Glutamatergic neuron (in vitro differentiated cells): ENCODE measurements at places on chromosomes 2 and 18.

DNA sequence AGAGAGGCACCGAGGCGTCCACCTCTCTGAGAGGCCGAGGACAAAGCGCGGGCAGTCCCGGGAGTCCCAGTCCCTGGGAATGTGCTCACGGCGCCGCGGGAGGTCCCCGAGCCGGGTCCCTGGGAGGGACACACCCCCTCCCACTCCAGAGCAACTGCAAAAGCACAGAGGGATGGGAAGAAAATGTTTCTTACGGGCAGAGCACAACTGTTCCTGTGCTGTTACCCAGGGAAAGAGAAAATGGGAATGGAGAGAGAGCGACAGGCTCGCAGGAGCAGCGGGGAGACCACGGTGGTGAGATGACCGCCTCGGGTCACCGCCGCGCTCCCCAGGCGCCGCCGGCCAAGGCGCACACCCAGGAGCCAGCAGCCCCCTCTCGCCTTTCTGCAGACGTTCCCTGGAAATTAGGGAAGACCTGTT is 1.2 kb upstream of the BCL11A start:
- peak; percentile 38 for DNase-seq

DNA sequence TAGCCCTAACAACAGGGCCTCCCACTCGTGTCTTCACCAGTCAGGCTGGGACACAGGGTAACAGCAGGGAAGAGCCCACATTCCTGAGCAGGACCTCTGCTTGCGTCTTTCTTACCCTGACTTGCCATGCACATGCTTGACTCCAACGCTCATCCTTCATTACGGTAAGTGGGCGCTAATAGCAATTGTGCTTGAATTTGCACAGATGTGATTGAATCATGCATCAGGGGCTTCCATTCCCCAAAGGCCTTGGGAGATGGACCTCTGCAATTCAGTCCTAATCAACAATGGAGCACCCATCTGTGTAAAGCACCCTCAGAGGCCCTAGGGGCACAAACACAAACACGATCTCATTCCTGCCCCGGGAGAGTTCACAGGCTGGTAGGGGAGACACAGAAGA is 13.5 kb downstream of the TEX51 start:
- DNase-seq, result no peak

DNA sequence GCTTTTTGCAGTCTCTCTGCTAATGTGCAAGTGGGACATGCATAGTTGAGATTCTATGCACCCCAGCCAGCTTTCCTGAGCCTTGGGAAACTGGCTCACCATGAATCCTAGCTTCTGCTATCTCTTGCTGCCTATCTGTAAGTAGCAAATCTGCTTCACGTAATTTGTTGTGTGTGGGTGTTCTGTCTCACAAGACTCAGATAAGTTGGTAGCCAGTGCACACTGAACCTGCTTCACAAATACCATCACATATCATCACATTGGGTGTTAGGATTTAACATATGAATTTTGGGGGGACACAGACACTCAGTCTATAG is 13.9 kb upstream of the VRK2 start:
- DNase-seq, result no peak

GRCh38 chr2:51153236-51153635 is 121.3 kb upstream of the NRXN1 start:
- no peak for DNase-seq

- DNase-seq, result no peak
Measured at GRCh38 chr18:67142604-67143003, 373.9 kb downstream of the DSEL start.

DNA sequence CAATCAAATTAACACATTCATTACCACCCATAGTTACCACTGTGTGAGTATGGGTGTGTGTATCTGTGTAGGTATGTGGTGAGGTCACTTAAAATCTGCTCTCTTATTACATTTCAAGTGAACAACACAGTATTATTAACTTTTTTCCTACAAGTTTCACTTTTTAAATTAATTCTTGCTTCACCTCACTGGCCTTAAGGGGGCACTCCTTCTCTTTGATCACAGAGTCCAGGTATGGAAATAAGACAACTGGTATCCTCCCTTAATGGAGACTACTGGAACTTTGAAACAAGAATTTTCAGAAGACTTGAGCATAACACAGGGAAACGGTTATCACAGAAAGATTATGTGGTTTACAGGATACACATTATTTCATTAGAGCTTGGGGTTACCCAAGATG is 255.8 kb downstream of the ASXL3 start:
- DNase-seq, result no peak

- no peak for DNase-seq
Measured at GRCh38 chr2:81158505-81158904, 854.0 kb upstream of the LRRTM1 start.

DNA sequence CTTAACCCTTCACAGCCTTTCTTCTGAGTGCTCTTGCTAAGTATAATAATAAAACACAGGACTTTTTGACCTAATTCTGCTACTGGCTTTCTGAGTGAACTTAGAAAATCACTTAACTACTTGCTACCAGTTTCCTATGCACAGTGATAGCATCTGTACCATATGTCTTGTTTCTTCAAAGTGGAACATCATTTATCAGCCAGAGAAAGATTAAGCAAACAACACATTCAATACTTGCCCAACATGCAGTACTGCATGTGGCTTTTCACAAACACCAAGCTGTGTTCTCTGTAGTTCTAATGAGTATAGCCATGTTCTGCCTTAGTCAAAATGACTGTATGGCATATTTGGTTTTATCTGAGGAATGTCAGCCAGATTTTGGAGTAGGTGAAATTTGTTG is 1286.6 kb upstream of the ZEB2 start:
- DNase-seq, result no peak

DNA sequence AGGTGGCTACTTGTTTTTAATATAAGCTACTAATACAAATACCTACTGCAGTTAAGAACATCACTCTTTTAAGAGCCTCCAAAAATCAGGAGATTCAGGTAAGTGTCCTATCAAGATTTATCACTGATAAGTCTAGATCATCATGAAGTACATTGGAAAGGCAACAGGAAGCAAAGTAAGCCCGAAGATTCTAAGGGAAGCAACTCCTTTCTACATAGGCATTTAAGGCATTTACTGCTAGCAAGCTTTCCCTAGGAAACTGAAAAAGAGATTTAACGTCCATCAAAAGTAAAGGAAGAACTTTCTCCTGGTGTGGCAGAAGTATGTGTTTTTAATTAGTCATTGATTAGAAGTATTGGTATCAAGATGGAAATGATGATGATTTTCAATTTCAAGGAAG is 3.7 kb downstream of the STK17B start:
- DNase-seq, result no peak

GRCh38 chr18:46482831-46483230 is 174.2 kb downstream of the LOXHD1 start:
- DNase-seq, result no peak

DNA sequence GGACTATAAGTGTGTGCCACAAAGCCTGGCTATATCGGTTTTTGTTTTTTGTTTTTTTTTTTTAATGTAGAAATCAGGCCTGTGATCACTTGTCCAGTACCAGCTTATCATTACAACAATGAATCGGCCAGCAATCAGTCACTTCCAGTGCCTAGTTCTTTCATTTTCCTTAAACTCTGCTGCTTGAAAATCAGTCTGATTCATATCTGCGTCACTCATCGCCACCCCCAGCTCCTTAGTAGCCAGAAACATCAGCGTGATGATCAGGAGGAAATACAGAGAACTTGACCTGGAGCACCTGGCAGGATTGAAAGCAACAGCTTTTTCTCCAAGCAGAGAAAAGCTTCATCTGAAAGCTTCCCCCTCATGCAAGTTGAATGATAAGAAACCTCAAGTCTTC is 75.4 kb downstream of the SPTBN1 start:
- no peak for DNase-seq

GRCh38 chr2:120669971-120670370 is 65.7 kb upstream of the GLI2 start:
- no peak for DNase-seq

DNA sequence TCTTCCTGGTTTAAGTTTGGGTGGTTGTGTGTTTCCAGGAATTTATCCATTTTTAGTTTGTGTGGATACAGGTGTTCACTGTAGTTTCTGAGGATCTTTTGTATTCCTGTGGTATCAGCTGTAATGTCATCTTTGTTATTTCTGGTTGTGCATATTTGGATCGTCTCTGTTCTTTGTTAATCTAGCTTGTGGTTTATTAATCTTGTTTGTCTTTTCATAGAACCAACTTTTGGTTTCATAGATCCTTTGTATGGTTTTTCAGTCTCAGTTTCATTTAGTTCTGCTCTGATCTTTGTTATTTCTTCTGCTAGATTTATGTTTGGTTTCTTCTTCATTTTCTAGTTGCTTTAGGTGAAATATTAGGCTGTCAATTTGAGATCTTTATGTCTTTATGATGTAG is 202.4 kb upstream of the ZSWIM2 start:
- no peak for DNase-seq
